Smooth muscle cell of the brain vasculature (primary cell): ENCODE measurements at places on chromosomes 12 and 14.

DNA sequence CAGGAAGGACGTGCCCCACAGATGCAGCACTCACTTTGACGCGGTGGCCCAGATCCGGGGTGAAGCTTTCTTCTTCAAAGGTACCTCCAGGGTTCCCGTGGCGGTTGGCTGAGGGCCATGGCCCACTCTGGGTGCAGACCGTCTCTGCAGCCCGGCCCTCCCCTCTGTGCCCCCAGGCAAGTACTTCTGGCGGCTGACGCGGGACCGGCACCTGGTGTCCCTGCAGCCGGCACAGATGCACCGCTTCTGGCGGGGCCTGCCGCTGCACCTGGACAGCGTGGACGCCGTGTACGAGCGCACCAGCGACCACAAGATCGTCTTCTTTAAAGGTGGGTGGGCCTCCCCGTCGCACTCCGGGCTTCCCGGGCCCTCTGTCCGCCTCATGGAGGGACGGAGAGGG lies 16.9 kb downstream of the MMP17 start:
- DNase-seq = no peak

DNA sequence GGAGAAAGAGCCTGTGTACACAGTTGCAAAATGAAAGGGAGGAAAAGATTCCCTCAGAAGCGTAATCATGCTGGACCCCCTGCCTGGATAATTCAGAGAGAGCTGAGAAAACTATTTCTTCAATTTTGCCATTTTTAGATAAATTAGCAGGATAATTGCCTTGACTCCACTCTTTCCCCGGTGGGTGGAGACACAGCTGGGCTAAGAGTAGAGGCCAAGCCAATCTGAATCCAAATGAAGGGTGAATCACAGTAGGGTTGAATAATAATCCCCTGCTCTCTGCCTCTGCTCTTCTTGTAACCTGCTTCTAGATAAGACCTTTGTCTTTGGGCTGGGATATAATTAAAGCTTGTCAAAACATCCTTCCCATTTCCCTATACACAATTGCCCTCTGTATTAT lies 150.1 kb downstream of the CAPZA3 start:
- DNase-seq = no peak

GRCh38 chr12:20590570-20590969 lies 104.6 kb upstream of the SLCO1C1 start:
- DNase-seq = no peak

DNA sequence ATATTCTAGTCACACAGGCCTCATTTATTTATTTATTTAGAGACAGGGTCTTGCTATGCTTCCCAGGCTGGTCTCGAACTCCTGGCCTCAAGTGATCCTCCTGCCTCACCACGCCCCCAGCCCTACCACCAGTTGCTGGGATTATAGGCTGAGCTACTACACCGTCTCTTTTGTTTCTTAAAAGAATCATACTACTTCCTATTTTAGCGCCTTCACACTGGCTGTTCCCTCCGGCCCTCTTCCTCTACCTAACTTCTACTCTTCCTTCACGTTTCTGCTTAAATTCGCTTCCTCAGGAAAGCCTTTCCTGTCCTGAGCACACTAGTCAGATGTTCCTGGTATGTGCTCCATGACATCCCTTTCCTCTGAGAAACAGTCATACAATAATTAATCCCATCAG lies 6.4 kb upstream of the MRPL42 start:
- no peak for DNase-seq

- DNase-seq = no peak
Measured at GRCh38 chr14:94819531-94819930, 49.6 kb upstream of the GSC start.

DNA sequence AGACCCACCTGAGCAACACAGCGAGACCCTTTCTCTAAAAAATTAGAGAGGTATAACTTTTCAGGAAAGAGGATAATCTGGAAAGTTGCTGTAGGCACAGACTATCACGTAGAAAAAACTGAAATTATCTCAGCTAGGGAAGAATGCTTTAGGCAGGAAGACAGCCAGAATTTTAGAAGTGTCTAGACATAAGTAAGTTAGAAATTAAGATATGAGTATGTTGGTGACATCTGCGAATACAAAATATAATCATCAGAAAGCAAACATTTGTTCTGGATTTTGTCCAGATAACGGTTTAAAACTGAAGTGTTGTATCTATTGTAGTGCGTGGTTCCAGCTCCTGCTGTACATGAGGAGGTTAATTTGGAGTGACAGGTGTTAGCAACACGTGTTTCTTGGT lies 123.2 kb downstream of the FBXL14 start:
- no peak for DNase-seq

- no peak for DNase-seq
Measured at GRCh38 chr14:21252149-21252548, 17.1 kb downstream of the HNRNPC start.

GRCh38 chr12:57248934-57249742 lies 1.8 kb downstream of the STAC3 start:
- DNase-seq = no peak

GRCh38 chr14:58738189-58738836 lies 100.6 kb downstream of the DACT1 start:
- DNase-seq = no peak

- no peak for DNase-seq
Measured at GRCh38 chr12:44193281-44193680, 357.4 kb downstream of the TMEM117 start.

DNA sequence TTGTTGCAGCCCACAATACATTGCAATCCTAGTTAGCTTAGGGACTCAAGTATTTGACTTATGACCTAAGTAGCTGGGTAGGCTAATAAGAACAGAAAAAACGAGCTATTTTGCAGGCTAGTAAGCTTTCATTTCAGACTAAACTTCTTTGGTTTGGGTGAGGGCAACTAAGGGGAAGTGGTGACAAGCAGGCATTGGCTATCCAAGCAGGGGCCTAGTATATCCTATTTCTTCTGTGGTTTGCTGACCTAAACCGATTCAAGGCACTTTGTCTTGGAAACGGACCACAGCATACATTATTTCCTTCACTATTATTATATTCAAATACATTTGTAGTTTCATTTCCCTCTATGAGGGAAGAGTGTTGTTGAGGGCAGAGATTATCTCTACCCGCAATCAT lies 21.6 kb upstream of the SLC5A8 start:
- no peak for DNase-seq

GRCh38 chr14:24274101-24274543 lies 2.7 kb upstream of the RABGGTA start:
- no peak for DNase-seq

DNA sequence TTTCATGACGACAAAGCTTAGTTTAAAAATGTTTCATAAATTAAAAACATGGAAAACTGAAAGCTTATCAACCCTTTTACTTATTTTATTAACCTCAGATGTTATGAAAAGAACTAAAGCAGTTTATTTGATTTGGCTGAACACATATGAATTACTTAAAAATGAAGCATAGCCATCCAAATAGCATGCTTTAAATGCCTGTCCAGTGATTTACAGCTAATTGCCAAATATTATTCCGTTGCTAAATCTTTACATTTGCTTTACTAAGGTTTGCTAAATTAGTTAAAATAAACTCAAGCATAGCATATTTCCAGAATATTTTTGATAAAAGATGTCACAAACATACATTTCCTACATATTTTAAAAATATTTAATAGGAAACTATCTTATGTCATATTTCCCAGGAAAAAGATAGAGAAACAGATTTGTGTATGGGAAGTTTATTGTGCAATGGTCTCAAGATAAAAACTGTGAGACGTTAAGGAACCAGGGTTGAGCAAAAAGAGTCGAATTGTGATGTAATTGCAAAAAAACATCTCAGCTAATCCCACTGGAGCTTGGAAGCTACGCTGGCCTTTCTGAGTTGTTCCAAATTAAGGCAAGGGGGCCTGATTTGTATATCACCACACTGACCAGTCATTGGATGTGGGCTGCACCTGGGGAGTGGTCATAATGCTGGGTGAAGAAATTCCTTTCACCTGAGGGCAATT lies 25.8 kb downstream of the GPR135 start:
- DNase-seq = no peak
